ENCODE measurements at places on chromosomes 11 and 22. TPM values are rescaled to one million over a fixed set of nuclear protein-coding genes. Genes with fewer than 3 reads are reported as not detected.

DNA sequence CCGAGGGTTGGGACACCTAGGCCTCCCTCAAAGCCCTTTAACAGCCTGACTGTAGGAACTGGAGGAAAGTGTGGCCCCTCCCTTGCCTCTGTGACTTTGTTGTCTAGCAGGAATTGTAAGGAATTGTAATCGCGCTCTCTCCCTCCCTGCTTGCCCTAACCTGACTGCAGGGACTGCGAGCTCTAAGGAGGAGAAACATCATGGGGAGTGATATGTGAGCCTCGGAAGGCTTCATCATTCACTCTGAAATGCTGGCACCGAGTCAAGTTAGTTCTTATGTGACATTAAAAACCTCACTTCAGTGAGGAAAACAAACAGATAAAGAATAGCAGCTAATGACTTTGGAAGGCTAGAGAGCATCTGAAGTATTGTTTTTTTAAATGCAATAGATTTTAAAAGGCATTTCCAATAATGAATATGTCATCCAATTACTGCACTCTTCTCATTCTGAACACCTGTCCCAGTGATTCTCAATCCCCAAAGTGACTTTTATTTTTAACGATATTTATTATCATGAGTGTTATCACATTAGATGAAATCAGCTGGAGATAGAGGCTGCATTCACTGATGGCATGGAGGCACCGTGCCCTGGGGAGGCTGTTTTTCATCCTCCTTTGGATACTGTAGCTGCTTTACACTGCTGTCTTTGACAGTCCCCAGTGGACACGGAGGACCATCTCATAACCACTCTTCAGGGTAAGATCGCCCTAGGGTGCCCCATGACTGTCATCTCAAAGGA lies 58.5 kb upstream of the NTM start:
- no peak for DNase-seq

DNA sequence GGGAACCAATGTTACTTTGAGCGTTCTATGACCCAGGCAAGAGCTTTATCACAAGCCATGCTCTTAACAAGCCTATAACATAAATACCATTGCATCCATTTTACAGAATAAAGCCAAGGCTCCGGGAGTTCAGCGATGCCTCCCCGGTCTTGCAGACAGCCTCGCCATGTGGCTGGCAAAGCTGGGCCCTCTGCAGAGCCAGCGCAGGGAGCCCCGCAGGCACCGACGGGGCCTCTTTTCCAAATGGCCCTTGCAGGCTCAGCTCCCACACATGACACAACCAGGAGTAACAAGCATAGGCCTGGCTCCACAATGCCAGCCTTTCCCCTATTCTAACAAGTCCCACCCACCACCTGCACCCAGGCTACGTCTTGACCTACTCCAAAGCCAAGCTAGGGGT lies 72.2 kb upstream of the TSPAN18 start:
- no peak for DNase-seq

DNA sequence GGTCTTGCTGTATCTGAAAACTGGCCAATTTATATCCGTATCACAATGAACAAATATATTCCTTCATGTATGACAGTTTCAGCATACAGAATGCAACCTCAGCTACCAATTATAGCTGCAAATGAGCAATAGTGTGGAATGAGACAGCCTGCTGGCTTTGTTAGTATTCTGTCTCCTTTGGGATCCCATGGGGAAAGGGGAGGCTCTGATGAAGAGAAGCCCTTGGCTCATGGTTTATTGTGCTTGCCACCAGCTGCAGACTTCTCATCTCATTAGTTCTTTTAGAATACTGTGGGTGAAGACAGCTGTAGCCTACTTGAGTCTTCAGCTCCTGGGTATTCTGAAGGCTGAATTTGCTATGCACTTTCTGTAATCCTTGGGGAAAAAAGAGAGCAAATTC lies 42.4 kb downstream of the PITPNB start:
- DNase-seq = no peak

GRCh38 chr22:20174785-20175596 lies 24.1 kb upstream of the CCDC188 start:
- DNase-seq = no peak

GRCh38 chr11:19345848-19346681 lies 105.3 kb upstream of the E2F8 start:
- DNase-seq = no peak

GRCh38 chr11:59668950-59669610 lies at the start of gene PATL1:
Gene PATL1 (minus strand): TSS chr11:59669037. CDS start chr11:59668895, 142 bp downstream.
- DNase-seq = peak; percentile 100

- no peak for DNase-seq
Observed at GRCh38 chr22:20464096-20464614, 26.5 kb upstream of the SCARF2 start.

DNA sequence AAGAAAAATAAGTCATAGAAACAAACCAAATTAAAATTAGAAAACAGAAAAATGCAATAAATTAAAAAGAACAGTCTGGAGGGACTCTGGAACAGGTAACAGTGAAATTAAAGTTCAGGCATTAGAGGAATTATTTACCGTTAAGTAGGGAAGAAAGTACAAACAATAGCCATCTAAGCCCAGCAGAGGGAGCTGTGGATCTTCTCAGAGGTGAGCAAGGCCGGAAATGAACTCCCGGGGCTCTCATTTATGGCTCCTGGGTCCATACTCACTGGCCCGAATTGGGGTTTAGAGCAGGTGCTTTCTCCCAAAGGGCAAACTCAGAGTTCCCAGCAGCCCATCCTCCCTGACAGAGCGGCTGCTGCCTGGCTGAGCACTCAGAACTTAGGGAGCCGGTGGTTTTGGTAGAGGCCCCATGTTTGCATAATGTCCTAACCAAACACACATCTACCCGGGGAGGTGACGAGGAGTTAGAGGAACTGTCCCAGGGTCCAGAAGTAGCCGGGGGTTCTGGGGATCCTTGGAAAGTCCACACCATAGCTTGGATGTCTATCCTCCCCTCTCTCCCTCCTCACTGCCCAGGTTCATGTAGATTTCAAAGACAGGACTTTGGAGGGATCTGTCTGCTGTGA lies 87.8 kb upstream of the VPREB1 start:
- peak; percentile 60 for DNase-seq

GRCh38 chr11:3126207-3126865 lies 38.8 kb downstream of the OSBPL5 start:
- DNase-seq = no peak

DNA sequence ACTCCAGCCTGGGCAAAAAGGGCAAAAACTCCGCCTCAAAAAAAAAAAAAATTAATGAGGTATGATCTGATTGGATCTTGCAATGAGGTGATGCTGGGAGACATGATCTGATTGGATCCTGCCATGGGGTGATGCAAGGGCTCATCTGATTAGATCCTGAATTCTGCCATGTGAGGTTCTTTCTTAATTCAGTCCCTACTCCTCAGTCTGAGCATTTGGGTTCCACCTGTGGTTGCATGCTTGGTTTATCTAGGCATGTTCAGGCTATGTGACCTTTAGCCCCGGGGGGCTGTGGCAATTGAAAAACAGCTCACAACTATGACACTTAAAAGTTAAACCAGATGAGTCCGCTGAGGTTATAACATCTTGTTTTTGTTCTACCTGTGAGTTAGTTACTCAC lies 4.8 kb upstream of the TRIM6 start:
- DNase-seq = no peak

DNA sequence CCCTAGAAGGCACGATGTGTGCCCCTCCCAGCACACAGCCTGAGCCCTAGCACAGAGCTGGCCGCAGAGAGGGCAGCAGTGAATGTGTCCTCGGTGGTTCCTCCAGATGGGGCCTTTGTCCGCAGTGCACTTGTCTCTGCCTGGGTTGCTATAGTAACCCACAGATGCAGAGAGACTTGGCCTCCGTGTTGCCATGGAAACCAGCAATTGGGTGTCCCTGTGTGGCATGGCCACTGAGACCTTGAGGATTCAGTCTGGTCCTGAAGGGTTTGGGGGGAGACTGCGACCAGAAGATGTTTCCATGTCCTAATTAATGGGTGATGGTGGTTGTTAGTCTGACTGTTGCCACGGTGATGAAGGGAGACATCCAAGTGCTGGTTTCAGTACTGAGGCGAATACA lies 42.6 kb upstream of the TUB start:
- no peak for DNase-seq

GRCh38 chr11:68463714-68464113 lies 3.2 kb downstream of the PPP6R3 start:
- no peak for DNase-seq

DNA sequence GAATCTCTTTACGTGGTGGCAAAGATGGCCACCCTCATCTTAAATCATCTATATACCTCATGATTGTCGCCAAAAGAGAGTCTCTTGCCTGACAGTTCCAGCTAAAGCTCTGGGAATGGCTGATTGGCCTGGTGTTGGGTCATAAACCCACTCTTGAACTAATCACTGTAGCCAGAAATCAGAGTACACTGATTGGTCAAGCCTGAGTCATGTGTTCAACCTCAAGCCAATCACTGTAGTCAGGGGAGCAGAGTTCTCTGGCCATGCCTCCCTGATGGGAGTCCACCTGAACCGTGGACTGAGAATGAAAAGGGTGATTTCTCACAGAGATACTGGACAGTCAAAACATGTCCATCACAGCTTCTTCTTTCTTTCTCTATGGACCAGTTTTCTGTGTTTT lies 45.8 kb downstream of the RCN1 start:
- DNase-seq = no peak

- DNase-seq = no peak
Observed at GRCh38 chr11:82996966-82997606, 74.6 kb downstream of the RAB30 start.

DNA sequence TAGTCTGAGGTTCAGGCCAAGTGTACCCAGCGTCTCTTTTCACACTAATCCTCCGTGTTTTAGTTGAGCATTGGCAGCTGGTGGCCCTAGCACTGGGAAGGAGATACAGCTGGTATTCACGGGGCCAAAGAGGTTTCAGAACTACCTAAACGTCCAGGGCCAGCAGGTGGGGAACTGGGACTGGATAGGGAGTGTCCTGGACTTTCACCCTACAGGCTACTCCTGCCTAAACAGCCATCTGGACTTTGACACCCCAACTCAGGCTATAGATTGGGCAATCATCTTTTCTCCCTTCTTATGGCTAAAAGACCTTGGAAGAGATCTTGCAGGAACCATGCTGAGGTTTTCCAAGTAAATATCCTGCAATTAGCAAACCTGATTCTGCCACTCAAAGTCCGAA lies 2.8 kb downstream of the SPON1 start:
- DNase-seq = no peak

- DNase-seq = no peak
Observed at GRCh38 chr22:23398701-23399366, 181.3 kb downstream of the IGLL1 start.

DNA sequence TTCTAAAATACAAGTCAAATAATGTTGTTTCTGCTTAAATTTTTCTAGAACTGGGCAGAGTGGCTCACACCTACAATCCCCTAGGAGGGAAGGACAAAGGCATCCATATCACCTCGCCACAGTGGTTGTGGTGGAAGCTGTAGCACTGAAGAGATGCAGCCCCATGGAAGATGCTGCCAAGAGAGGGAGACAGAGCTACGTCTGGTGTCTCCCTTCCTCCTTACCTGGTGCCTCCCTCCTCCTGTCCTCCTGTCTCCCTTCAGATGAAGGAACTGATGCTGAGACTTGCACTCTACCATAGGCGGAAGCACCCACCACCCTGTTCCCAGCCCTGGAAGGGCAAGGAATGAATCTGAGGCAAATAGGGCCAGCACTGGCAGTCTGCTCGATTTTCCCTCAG lies 22.3 kb downstream of the MMP27 start:
- no peak for DNase-seq

- DNase-seq = no peak
Observed at GRCh38 chr11:120065876-120066275, 72.0 kb downstream of the TRIM29 start.

DNA sequence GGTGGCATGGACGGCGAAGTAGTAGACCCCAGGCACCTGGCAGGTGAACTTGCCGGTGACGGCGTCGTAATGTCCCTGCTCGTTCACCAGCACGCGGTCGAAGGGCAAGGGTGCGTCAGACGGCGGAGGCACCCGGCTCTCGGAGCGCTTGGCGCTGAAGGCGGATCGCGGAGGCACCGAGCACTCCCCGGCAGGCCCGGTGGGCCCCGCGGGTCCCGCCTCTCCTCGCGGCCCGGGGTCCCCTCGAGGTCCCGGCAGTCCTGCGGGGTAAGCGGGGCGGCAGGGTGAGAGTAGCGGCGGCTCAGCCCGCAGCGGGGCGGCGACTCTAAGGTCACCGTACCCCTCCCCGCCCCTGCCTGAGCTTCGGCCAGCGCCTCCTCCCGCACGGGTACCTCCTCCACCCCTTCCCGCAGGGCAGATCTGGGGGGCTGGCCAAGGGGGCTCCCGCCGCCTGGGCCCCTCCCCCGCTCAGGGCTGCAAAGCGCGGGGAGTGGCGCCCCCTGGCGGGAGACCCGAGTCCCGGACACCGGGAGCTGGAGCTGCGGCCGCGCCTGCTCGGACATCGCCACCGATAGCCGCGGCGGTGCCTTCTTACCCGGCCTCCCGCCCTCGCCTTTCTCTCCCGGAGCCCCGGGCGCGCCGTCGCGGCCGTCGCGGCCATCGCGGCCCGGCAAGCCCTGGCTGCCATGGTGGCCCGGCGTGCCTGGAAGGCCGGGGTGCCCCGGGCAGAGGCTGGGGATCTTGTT lies 921 bp downstream of the C1QTNF5 start:
- DNase-seq = peak; percentile 67

DNA sequence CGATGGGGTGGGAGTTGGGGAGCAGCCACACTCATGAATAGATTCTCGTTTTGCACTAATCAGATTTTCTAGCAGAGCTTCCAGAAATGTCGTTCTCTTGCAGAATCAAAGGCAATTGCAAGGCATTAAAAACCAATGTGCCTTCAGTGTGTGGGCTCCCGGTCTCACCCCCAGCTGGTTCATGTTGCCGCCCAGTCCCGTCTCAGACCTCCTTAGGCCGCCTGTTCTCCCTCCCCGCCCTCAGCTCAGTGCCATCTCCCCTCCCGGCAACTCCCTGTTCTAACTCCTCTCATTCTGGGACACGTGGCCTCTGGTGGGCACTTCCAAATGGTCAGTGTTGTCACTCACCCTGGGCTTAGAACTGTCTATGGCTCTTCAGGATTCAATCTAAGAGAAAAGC lies 42.5 kb upstream of the SMIM38 start:
- DNase-seq = no peak

DNA sequence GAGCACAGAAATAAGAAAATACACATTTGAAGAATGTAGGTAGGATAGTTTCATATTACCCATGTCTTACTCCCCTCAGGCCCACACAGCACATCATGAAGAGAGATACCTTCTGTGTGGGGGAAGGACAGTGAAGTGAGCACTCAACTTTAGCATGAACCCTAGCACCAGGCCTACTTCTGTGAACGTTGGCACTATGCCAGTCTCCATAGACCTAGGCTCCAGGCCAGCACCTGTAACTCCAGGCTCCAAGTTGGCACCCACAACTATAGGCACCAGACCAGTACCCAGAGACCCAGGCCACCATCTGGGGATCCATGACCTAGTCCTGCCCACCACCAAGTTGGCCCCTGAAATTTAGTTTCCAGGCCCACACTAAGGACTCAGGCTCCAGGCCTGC lies 410.9 kb downstream of the INSC start:
- DNase-seq = no peak

- no peak for DNase-seq
Observed at GRCh38 chr11:50298182-50298988, 265.7 kb downstream of the OR4C45 start.

The OR6T1 gene
- not detected for total RNA-seq

The CRYBA4 gene
- not detected for total RNA-seq

The CHRM4 gene
- not detected for total RNA-seq

The GRIA4 gene
- total RNA-seq = not detected

The FAM118A gene
- total RNA-seq = 23.9 TPM

The STK33 gene
- 16.9 TPM for total RNA-seq

The SCGB2A2 gene
- total RNA-seq = not detected

The PHLDA2 gene
- total RNA-seq = 28.3 TPM

The CPT1A gene
- 83.9 TPM for total RNA-seq

The ART1 gene
- 0.55 TPM for total RNA-seq

The SUSD2 gene
- 374 TPM for total RNA-seq

The GRAMD1B gene
- 7.4 TPM for total RNA-seq

The SYT13 gene
- total RNA-seq = 0.32 TPM

The GGTLC2 gene
- total RNA-seq = 0.47 TPM
